ENCODE measurements at places on chromosomes 4 and X.

DNA sequence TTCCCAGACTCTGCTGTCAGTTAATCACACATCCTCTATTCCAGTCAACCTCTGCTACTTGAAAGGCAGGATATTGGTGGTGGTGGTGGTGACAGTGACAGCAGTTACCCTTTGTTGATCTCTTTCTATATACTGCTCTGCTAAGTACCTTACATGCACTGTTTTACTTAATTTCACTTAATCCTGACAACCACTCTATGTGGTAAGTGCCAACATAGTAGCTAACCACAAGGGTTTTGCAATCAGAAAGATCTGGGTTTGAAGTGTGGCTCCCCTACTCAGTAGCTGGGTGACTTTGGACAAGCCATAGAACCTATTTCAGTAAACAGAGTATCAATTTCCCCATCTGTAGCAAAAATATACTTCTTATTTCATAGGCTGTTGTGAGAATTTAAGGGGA, 24.2 kb upstream of the F9 start:
- no peak for DNase-seq

- DNase-seq = no peak
Measured at GRCh38 chr4:86778175-86778574, 71.0 kb downstream of the SLC10A6 start.

GRCh38 chr4:184171011-184171410, 46.7 kb downstream of the ENPP6 start:
- no peak for DNase-seq

DNA sequence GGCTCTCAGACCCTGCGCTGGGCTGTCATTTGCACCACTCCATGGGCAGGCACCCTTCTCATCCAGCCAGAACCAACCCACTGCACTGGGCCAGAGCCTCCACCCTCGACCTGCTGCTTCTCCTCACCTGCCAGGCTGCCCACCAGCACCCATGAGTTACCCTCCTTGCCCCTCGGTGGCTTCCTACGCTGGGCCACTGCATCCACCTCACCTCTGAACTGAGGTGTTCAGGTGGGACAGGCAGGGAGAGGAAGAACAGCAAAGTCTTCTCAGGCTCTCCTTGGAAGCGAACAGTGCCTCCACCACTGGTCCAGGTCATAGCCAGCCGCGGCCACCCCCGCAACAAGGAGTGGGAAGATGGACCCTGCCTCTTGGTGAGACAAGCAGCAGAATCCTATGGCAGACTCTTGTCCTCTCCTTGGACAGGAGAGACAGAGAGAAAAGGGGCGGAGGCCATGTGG, 32.4 kb upstream of the HMX1 start:
- no peak for DNase-seq

DNA sequence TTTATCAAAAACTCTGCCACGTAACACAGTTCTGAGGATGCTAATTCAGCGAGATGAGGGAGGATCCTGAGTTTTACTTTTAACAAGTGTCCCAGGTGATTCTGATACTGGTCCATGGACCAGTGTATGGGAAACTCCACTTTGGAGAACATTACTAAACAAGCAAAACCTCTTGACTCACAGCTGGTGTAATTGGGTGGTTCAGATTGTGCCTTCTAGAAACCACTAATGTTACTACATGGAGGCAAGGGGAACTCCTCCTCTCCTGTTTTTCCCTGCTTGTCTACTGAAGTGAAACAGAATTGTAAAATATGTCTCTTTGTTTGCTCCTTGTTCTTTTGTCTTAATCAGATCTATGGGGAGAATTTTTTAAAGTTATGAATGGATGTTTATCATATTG, 62.6 kb downstream of the FRAS1 start:
- no peak for DNase-seq
